ENCODE measurements at places on chromosomes 1 and 21.
A peak's percentile ranks its signal among the peaks of the same experiment; 100 is the strongest.

DNA sequence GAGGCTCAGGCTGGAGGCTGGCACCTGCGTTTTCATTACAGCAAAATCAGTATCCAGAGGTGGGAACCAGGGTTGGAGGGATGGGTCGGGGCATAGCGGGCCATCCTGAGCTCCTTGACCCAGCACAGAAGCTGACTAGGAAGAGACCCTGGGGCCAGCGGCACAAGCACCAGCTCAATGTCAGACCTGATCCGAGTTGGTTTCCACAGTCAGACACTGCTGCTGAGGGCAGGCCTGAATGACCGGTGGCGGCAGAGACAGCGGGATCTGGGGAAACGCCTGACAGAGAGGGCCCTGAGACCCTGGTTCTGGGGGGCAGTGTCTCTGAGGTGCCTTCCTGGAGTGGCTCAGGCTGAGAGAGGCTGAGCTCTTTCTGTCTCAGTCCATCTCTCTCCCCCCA, 162.0 kb upstream of the C1orf174 start:
- ATAC-seq: no peak

DNA sequence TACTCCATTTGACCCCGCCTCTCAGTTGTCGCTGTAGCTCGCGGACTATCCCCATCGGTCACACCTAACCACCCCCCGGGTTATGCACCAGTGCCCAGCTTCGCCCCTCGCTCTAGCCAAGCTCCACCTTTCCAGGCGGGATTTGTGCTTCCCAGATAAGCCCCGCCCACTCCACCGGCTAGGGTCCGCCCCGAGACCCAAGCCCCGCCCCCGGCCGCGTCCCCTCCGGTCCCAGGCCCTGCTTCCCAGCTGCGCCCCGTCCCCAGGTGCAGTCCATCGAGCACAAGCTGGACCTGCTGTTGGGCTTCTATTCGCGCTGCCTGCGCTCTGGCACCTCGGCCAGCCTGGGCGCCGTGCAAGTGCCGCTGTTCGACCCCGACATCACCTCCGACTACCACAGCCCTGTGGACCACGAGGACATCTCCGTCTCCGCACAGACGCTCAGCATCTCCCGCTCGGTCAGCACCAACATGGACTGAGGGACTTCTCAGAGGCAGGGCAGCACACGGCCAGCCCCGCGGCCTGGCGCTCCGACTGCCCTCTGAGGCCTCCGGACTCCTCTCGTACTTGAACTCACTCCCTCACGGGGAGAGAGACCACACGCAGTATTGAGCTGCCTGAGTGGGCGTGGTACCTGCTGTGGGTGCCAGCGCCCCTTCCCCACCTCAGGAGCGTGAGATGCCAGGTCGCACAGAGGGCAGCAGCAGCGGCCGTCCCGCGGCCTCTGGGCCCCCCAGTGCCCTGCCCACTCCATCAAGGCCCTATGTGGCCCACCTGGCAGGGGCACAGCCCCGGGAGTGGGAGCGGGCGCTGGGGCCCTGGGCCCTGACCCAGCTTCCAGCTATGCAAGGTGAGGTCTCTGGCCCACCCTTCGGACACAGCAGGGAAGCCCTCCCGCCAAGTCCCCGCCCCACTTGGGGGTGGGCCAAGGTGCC, 23.9 kb downstream of the CITED4 start:
- ATAC-seq: peak; percentile 38

DNA sequence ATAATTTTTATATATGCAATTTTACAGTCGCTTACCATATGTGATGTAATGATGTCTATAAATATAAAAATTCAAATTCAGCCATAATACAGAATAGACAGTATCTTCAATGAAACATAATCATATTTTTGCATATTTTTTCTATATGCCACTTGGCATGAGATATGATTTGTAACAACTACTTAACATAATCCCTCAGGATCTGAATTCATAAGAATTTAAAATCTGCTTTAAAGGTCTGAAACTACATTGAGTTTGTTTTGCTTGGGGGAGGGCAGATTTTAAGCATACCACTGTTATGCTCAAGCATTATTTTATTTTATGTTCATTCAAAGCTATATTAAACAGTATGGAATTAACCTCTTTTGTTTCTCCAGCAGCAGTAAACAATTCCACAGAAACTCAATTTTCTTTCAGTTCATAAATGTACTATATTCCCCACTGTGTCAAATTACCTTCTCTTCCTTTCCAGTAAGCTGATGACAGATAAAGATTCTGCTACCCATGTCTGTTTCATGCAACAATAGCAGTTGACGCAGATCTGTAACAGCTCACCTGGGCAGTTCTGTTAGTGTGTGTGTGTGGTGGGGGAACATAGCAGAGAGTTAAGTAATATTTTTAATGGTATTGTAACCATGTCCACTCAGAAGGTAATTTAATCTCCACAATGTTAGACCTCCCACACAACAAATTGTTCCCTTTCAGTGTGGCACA, 224.8 kb downstream of the NTNG1 start:
- no peak for ATAC-seq

GRCh38 chr1:154348429-154349076, 23.2 kb downstream of the ATP8B2 start:
- ATAC-seq: no peak

- peak; percentile 34 for ATAC-seq
Measured at GRCh38 chr21:44297525-44298290, 2.1 kb upstream of the PFKL start.

- no peak for ATAC-seq
Measured at GRCh38 chr1:231883382-231883781, 256.8 kb downstream of the DISC1 start.

- no peak for ATAC-seq
Measured at GRCh38 chr1:52601519-52601918, 652 bp upstream of the GPX7 start.

GRCh38 chr1:165259236-165259635, 97.3 kb downstream of the LMX1A start:
- ATAC-seq: peak; percentile 22

DNA sequence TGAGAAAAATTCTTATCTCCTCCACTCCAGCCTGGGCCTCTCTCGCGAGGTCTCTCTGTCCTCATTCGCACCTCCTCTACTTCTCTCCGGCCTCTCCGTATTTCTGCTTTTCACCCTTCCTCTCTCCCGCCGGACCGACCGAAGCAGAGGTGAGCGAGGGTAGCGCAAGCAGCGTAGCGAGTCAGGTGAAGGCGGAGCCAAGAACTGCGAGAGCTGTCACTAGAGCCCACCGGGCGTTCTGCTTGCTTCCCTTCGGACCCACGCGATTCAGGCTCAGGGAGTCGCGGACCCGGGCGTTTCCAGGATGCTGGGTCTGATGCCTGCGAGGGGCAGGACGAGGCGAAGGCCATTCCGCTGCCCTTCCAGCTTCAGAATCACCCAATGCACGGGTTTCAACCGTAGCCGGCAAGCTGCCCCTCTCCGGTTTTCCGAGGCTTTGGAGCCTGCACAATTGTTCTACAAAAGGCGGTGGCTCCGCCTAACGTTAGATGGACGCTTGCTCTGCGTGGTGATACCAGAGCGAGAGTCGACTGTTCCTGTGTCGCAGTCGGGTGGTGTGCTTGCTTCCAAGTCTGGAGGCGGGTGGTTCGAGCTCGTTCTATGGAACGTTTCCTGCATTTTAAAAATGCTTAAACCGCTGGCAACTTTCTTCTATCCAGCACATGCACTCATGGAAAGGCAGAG, 310.2 kb downstream of the FAM72C start:
- peak; percentile 56 for ATAC-seq

DNA sequence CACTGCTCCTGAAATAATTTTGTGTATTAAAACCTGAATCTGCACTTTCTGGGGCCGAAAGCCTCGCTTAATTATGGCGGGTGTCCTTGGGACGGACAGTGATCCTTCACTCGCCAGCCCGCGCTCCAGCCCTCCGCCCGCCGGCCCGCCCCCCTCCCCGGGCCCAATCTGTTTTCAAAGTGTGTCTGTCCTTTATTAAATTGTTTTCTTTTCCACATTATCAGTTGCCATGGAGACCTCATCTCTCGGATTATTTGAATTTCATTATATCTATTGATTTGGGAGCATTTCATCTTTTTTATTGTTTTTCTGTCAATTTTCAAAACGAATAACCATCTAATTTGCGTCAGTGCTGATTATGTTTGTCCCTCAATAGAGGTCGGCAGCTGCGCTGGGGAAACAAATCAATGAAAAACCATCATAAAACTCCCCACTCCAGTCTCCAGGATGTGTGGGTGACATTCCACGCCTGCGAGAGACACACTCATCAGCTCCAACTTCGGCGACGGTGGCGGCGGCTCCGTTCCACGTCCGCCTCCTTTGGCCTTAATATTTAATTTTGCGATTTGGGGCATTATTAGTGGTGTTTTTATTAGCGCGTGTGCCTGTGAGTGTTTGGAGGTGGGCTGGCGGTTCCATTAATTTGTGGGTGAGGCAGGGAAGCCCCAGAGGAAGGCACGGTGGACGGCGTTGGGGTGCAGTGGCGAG, 123.9 kb downstream of the CASZ1 start:
- no peak for ATAC-seq

GRCh38 chr1:209736490-209737117, 19.2 kb upstream of the TRAF3IP3 start:
- ATAC-seq: no peak

DNA sequence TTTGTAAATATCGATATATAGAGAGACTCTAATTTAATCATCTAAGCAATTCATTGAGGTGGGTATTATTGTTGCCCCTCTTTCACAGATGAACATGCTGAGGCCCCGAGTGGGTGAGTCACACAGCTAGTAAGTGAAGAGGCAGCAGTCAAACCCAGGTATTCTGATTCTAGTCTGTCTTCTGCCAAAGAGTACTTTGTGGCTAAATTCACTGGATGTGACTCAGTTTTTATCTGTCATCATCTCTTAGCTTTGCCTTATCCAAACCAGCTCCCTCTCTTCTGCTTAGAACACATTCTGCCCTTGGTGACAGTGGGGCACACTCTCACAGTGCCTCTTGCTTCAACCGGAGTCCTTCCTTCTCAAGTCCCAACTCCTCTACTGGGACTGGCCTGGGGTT, 11.5 kb downstream of the FCRL5 start:
- no peak for ATAC-seq

GRCh38 chr21:42120101-42120902, 49.2 kb downstream of the UMODL1 start:
- peak; percentile 41 for ATAC-seq

DNA sequence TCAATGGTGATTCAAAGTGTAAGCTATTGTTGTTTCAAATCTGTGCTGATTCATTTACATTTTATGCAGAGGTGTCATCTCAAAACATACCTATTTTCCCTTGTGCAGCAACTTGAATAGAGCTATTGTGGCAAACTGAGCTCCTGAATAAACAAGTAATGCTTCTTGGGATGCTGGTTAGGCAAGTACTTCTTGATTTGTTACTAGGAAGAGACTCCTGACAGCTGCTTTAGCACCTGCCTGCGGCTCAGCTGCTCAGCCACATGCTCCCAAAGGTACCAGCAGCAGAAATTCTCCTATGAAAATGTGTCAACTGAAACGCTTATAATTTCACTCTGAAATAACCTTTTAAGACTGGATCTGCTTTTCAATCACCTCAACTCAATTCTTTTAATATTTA, 352.3 kb downstream of the RYR2 start:
- ATAC-seq: no peak

DNA sequence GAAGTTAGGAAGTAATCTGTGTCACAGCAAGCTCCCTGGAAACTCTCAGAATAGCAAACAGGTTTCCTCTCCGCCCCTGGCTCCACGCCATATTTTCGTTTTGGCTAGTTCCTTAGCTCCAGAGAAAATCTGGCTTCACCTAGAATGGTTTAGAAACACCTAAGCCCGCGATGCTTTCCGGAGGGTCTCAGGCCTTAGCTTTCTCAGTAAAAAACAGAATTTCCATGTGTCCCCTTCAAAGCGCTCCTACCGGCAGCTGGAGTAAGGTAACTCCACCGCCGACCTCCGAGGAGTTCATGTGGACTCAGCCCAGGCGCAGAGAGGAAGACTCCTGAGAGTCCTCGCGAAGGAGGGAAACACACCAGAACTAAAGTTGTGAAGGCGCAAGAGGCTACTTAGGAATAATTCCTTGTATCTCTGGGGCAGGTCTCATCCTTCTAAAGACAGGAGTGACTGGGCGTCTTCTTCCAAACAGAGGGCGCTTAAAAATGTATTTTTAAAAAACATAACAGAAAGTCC, 406 bp downstream of the KIAA0040 start:
- no peak for ATAC-seq

DNA sequence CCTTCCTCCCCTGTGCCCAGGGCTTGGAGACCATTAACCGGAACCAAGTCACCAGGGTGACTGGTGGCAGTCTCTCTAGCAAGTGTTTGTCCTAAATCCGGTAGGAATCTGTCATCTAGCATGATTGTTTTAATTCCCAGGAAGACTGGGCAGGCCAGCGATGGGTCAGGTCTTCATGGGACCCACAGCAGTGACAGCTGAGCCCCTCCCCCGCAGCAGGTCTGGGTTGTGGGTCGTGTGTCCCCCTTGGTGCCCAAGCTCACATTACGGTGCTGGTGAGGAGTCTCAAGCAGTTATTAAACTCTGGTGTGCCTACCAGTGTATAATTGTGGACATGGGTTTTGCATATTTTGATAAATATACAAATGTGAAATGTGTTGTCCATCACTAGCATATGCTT, 466.5 kb downstream of the MATN1 start:
- no peak for ATAC-seq

- no peak for ATAC-seq
Measured at GRCh38 chr1:89545264-89546038, 20.8 kb downstream of the LRRC8B start.

DNA sequence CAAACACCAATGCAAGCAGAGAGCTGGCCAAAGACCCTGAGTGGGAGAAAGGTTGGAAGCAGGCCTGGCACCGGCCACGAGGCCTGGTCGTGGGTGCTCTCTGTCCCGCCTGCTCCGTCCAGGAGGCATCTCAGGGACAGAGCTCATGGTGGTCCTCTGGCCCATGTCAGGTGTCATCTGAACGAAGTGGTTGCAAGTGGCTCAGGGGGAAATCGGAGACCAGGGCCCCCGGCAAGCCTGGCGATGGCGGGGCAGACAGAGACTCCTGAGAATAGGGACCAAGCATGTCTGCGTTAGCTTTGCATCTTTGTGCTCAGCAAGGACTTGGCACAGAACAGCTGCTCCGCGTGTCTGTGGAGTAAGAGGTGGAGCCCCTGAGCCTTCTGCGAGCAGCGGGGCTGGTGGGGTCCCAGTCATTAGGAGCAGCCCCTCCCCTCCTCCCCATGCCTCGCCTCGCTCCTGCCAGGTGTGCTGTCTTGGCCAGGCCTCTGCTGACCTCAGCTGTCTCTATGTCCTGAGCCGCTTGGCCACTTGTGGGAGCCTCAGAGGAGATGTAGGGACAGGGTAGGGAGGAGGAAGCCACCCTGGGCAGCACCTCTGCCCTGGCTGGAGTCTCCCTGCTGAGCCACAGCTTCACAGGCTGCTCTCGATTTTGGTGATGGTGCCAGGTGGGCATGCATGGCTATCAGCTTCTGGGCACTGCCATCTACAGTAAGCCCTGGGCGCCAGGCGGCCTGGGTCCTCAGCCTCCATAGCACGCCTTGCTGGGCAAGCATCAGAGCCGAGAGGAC, 362.9 kb upstream of the VAMP3 start:
- no peak for ATAC-seq

All from motor neuron (in vitro differentiated cells).